ENCODE measurements at places on chromosomes 7 and 10.

- no peak for DNase-seq
These were observed 92.0 kb upstream of the RET start for GRCh38 chr10:42984761-42985325.

GRCh38 chr10:36489611-36490228, 635.7 kb upstream of the ANKRD30A start:
- DNase-seq, result no peak

- DNase-seq, result no peak
These were observed 6.4 kb downstream of the DLX6 start for GRCh38 chr7:97011536-97012364.

DNA sequence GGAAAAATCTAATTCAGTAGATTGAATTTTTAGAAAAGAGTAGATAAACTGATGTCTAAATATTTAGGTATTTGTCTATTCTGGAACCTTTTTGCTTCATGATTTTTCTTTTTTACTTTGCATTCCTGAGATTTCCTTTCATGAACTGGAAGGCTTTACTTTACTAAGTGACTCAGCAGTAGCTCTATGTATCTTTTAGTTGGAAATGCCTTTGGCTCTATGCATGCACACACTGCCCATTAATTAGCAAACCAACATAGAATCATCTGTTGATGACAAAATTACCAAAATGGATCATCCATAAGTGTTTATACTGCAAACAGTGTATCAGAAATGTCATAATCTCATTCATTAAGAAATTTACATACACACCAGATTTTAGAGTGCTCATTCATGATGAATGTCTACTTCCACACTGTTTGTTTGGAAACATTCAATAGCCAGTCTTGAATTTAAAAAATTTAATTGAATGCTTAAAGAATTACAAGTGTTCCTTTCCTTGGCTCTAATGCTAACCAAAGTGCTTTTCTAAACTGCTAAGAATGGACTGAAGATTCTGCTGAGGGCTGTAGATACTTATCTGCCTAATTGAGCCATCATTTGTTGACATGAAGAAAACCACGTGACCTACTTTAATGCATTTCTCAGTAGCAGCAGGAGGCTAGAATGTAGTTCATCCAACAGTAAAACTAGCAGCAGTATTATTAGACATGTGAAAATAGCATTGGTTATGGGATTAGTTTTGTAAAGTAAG, 282.0 kb downstream of the ADK start:
- no peak for DNase-seq

GRCh38 chr10:92470026-92470425, 103.9 kb downstream of the IDE start:
- DNase-seq, result no peak

GRCh38 chr7:17633067-17633466, 307.2 kb downstream of the SNX13 start:
- no peak for DNase-seq

DNA sequence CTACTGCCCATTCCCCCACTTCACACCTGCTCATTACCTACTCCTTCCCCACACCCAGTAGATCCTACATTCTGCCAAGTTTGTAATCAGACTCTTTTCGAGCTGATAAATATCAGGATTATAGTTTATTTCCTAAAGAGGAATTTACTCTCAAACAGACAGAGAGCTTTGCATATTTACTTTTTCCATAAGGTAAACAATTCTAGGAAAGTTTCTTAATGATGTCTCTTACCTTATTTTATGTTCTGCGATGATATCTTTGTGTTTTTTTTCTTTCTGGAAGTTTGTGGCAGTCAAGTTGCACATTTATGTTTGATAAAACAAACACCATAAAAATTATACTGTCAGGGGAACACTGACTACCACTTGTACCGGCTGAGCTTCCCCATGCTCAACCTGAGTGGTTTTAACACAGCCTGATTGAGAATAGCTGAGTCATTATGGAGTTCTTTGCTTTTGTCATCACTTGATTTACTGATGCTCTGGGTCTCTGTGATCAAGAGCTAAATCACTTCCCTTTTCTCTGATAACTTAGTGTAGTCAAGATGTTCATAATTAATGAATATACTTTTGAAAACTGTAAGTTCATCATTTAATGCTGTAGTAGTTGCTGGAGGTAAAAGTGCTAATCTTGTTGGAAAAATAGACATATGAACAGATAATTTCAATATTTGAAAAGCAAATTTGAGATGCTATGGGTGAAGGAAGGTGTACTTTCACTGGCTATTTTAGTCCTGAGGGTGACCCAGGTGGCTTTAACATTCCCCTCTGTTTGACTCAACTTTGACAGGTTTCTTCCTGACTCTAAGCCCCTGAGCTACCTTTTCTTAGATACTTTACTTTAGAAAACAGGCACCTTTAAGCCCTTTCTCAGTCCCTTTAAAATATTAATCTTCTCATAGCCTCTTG, 1034.5 kb upstream of the LRRTM3 start:
- DNase-seq, result no peak

DNA sequence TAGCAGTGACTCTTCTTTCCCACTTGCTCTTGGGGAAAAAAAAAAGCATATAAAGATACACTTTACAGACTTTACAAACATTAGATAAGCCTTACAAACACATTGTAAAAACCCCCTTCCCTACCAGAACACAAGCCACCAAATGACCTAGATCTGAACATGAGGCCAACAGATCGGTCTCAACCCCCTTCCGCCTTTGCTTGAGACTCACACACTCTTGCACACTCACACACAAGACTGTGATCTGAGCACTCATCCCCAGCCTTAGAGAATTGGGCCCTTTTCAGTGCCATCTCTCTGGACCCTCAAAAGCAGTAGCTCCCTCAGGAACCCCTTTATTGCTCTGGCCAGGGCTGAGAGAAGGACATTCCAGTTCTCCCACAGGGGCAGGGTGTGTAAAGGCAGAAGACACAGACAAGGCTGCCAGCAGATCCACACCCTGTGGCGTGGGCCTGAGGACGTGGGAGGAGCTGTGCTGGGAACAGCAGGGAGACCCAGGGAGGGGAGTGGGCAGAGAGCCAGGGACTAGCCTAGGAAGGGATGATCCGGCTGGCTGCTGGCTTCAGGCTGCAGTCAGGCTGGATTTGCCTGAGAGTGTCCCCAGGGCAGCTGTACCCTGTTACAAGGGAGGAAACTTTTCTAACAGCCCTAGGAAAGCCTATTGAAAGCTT, 206.7 kb downstream of the KIAA1217 start:
- DNase-seq, result no peak

DNA sequence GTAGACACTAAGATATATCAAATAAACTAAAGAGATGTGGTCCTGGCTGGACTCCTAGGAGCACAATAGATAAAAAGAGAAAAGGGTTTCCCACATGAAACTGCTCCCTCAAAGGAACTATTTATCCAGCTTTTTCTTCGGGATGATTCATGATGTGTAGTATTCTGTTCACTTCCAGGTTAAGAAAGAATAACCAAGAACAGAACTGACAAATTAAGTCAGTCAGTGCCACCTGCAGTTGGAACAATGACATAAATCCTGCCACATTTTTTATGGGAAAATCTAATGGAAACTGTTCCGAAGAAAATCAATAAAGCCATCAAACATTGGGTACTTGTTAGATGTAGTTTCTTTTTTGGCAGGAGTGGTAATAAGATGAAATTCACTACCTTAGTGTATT, 87.1 kb downstream of the POLR1F start:
- DNase-seq, result no peak

- peak; percentile 41 for DNase-seq
These were observed 1.5 kb upstream of the LRRC4 start for GRCh38 chr7:128032605-128033235.

DNA sequence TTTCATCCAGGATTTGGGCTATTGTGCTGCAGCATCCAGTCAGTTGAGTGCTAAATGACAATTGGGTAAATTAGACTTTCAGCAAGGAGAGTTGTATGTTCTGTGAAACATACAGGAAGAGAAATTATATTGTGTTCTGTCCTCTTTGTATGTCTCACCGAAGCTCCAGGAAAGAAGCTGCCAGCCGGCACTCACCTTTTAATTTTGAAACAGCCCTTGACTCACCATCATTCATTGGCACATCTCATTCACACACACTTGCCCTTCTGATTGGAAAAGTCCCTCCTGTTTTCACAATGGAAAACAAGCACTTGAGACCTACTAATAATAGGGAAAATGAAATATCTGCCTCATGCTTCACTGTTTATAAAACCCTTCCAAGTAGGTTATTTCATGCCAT, 495.6 kb downstream of the RPS24 start:
- DNase-seq, result no peak

DNA sequence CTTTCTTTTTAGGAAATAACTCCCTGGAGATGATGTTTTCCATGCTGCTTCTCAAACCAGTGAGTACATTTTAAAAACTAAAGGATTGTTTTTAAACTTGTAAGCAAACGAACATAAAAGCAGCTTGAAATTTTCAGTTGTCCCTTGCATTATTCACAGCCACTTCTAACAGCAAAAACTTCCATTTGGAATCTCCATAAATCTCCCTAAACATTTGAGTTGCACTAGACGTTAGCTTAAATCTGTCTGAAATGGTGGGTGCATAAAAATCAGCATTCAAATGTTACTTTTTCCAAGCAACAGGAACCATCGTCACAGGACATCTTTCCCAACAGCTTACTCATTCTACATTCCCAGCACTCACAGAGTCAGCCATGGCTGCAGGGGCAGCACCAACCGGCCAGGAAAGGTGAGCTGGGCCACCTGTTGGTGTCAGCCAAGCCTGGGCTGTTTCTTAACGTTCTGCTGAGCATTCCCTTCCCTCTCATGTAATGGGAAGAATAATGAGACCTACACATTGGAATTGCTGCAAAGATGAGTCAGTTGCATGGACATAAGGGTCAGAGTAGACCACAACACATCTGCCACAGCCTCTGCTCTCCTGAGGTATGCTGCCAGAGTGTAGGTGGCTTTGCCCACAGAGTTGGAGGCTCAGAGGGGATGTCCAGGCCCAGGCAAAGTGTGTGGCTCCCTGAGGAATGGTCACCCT, 163.2 kb downstream of the TNS3 start:
- no peak for DNase-seq

- DNase-seq, result no peak
These were observed 129.2 kb downstream of the BBS9 start for GRCh38 chr7:33258491-33258951.

GRCh38 chr10:1202343-1202742, 146.2 kb downstream of the WDR37 start:
- DNase-seq, result no peak

DNA sequence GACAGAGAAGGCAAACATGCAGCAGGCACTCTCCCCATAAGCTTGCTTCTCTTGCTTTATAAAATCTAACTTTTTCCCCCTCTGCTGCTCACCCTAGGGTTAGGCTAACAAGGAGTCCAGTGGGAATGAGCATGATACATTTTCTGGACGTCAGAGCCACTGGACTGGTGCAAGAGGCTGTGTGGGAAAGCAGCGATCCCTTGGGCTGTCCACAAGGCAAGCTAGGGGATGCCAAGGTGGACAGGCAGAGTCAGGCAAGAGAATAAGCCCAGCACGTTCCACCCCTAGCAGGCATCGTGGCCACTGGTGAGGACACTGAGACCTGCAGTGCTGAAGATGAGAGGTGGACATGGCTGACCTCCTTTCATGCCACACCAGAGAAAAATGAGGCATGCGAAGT, 290.9 kb upstream of the ZMIZ1 start:
- no peak for DNase-seq

- no peak for DNase-seq
These were observed 8.0 kb upstream of the CCDC71L start for GRCh38 chr7:106668861-106669524.

DNA sequence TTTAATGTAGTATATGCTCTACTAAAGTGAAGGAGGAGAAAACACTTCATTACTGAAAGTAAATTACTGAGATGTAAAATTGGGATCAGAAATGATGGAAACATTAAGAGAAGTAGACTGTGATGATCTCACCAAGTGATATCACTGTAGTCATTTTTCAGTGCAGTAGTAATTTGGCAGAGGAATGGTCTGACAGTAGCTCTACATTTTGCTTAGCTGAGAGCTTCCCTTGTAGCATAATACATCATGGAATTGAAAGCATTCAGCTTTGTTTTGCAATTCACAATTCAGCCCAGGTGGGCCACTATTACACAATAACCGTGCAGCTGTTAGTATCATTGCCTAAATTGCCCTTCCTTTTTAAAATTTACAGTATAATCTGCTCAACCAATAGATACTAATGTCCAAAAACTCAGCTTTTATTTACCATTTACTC, 19.4 kb upstream of the CABCOCO1 start:
- no peak for DNase-seq

DNA sequence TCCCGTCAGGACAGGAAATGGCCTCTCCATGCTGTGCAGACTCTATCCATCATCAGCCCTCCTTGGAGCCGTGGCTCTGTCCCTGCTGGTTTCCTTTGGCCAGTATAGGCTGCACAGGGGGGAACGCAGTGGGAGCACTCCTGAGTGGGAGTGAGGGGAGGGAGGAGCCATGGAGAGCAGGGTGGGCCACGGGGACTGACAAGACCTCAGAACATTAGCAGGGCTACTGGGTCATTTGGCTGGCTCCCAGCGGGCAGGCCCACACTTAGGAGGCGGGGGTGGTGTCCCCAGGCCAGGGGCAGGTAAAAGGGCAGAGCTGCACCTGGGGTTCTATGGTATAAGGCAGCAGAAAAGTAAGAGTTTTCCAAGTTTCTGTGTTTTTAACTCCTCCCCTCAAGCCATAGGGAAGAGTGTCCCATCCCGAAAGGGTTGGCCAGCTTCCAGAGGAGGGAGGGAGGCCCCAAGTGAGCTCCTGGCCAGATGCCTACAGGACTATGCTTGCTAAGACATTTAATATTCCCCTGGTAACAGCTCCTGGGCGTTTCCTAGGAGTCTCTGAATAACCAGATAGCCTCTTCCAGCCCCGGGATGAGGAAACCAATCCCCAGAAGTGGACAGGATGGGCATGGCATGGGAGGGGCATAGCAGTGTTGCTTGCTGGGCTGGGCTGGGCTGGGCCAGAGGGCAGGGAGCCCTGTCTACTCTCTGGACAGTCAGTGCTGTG, 5.5 kb upstream of the OPN4 start:
- DNase-seq, result no peak

GRCh38 chr10:31709028-31709427, 219.6 kb downstream of the ARHGAP12 start:
- no peak for DNase-seq

GRCh38 chr10:61804414-61804813, 97.1 kb upstream of the ARID5B start:
- DNase-seq, result no peak

GRCh38 chr10:74081941-74082718, 68.5 kb downstream of the AP3M1 start:
- DNase-seq, result no peak

DNA sequence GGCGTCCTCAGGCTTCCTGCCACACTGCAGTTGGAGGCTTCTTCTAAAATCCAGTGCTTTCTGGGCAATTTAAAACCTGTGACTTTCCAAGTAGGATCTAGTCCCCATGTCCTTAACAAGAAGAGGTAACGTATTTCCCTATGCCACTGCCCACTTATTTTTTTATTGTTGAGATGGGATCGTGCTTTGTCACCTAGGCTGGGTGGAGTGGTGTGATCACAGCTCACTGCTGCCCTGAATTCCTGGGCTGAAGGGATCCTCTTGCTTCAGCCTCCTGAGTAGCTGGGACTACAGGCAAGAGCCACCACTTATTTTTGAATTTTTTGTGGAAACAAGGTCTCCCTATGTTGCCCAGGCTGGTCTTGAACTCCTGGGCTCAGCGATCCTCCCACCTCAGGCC, 63.4 kb downstream of the DAGLB start:
- DNase-seq, result no peak
